ENCODE measurements at places on chromosomes 16 and 17.

DNA sequence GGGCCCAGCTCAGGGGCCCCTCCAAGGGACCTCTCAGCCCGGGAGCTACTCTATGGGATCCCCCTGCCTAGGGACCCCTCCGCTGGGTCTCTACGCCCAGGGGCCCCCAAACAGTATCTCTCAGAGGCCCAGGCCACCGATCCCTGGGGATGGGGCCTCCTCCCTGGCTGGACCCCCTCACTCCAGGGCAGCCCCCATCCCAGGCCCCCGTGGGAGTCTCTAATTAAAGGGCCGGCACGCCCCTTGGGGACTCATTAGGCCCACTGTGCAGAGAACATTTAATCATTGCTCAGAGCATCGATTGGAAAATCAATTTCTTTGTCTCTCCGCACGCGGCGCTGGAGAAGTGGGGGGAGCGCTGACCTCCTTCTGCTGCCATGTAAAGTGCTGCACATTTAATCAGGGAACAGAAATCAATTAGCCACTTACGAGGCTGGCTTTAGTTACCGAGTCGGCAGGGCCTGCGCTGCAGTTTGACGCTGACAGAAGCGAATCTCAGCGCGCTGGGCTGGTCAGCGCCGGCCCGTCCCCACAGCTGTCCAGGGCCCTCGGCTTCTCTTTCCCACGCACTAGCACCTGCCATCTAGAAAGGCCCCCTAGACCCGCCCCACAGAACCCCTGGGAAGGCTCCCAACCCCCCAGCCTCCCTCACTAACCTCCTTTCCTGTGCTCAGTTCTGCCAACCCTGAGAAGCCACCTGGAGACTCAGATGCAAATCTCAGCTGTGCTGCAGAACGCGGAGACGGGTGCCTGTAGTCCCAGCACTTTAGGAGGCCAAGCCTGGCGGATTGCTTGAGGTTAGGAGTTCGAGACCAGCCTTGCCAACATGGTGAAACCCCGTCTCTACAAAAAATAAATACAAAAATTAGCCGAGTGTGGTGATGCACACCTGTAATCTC is 20.2 kb upstream of the C1QL1 start:
- no peak for DNase-seq

GRCh38 chr17:77019893-77020379 is 120.8 kb upstream of the SEC14L1 start:
- DNase-seq: no peak

- no peak for DNase-seq
Observed at GRCh38 chr16:3029491-3030221, 5.8 kb downstream of the THOC6 start.

GRCh38 chr16:1335211-1335971 is 1.9 kb downstream of the BAIAP3 start:
- no peak for DNase-seq

DNA sequence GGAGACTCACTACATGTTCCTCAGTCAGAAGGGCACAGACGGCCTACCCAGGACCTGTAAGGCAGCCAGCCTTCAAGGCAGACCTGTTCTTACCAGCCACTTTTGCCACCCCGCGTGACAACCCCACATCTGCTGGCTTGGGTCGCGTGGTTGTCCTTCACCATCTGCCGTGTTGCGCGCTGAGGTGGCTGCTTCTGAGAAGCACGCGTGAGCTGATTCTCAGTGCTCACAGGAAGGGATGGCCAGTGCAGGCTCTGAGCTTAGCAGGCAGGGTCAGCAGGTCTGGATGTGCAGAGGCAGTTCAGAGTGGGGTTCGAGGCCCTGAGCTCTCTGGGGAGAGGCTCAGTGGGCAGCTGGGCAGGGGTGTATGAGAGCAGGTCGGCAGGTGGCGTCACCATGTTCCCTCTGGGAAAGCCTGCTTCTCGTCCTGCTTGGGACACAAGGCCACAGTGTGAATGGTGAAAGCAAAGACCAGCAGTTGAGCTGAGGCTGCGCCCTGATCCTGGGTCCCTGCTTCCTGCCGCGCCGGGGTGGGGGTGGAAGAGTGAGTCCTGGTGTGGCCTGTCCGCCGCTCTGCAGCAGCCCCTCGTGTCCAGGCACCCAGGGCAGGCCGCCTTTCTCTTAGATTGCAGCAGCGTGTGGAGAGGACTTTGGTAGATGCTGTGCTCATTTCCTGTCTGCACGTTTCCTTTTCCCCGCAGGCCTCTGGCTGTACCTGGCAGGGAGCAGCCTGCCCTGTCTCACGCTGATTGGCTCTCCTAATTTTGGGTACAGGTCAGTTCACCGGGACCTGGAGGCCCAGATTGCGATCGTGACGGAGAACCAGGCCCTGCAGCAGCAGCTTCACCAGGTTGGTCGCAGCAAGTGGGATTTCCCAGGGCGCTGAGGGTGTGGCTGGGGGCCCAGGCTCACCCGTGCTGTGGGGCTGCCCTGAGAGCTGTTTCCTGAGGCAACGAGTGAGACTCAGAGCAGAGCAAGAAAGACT is 36.0 kb downstream of the PGS1 start:
- DNase-seq: no peak

- DNase-seq: no peak
Observed at GRCh38 chr17:5354886-5355415, 64.5 kb downstream of the NUP88 start.

DNA sequence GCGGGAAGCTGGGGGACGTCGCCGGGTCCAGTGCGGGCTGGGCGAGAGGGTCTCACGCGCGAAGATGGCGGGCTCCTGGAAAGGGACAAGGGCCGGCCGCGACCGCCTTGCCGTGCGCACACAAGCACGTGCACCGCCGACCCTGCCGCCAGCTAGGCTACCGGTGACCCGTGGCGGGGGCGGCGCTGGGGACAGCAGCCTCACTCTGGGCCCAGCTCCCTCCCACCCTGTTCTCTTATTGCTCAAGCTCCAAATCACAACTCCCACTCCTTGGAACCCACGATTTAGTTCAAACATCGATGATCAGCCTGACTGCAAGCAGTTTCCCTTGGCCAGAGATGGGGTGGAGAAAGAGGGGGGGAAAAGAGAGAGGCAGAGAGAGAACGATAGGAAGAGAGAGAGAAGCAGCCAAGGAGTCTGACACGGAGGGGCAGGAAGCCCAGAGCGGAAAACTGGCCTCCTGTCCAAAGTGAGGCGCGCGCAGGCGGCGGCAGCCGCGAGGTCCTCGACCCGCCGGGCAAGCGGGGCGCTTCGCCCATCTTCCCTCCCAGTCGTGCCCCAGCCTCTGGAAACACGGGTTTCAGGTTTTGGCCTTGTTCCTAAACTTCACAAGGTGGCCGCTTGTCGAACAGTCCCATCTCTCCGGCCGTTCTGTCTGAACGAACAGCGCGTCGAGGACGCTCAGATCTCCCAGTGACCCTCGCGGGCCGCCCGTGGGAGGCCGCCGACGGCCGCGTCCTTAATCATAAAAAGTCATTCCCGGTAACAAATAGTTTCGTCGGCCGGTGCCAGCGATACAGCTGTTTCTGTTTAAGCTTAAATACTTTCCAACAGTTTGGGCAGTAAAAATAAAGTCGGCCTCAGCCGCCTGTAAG is 1.7 kb upstream of the CBX8 start:
- DNase-seq: no peak

GRCh38 chr16:76278980-76279379 is 1.8 kb downstream of the CNTNAP4 start:
- DNase-seq: no peak

DNA sequence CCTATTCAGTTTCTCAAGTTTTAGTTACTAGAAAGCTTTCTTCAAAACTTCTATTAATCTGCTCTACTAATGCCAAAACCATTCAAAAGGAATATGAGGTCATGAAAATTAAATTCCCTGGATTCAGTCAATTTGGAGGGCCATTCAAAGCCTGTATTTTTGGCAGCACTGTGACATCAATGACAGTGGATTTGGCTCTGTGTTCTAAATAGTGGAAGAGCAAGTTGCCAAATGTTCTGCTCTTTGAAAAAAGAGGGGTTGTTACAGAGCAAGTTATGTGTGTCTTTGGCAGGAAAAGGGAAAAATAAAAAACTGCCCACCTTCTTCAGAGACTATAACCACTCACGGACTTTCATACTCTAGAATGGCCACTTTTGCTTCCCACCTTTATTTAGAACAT is 3.2 kb upstream of the C16orf46 start:
- no peak for DNase-seq

DNA sequence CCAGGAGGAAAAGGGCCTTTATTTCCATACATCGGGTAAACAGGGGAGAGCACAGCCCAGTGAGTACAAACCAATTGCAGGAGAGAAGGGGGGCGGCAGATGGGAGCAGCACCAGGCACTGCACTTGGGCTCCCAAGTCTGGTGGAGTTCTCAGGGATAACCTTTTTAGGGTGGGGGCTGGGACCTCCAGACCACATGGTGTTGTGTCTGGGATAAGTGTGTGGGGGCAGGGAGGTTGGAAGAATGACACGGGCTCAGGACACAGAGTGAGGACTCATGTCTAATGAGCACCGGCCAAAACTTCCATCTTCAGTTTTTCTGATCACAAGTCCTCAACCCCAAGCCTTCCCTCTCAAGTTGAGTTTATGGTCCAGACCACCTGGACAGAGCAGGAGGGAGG is 30.6 kb downstream of the PIPOX start:
- DNase-seq: no peak

DNA sequence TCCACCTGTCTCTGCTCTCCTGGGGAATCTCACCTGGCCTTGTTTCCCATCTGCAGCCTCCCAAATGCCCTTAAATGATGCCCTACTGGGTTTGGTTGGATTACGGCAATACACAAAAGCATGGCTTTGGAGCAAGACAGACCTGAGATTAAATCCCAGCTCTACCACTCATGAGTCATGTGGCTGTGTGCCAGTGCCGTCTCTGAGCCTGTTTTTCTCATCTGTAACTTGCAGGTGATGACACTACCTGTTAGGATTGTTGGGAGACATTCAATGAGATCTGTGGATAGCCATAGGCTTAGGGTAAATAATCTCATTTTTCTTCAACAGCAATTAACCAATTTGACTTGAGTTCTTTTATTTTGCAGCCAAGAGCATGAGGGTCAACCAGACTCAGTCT is 240.3 kb downstream of the MAF start:
- no peak for DNase-seq

DNA sequence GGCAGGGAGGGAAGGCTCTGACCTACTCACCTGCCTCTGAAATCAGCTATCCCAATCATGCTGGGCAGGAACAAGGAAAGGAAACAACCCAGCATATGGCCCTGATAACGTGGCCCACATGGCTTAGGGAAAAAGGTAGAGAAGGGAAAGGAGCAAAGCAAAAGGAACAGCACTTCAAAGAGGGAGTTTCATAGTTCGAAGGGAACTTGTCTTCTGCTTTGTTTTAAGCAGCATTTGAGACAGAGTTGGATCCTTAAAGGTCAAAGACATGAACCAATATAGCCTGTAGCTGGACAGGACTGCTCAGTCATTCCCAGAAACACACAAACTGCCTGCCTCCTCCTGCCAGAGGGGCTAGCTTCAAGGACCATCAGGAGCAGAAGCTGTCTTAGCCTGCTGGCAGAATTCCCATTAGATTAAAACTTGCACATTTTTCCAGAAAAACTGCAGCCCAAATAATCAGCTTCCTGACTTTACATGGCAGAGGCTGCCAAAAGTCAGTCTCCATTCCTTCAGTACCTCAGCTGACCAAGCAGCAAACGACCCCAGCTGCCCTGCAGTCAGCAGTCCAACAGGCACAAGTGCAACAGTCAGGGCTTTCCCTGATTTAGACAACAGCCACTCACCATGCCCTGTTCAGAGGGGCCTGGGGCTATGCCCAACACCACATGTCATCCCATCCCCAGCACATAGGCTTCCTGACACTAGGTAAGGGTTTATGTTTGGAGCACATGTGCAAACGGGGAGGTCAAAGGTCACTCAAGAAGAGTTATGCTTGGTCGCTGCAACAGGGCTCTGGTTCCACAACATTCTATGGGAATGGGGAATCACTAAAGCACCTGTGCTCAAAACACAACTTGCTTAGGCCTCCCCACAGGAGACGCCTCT is 32.5 kb downstream of the RANBP10 start:
- DNase-seq: no peak

DNA sequence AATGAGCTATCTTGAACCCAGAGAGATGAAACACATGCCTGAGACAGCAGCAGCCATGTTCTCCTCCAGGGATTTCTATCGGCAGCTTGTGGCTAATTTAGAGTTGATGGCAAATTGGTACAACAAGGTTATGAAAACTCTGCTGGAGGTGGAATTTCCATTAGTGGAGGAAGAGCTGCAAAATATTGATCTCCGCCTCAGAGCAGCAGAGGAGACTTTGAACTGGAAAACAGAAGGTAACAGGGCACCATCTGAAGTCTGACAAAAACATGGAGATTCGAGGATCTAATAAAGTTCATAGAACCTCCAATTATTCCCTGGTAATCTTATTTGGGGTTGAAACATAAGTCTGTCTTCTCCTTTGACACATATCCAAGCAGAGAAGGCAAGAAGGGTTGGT is 52.8 kb downstream of the DNAH9 start:
- no peak for DNase-seq

DNA sequence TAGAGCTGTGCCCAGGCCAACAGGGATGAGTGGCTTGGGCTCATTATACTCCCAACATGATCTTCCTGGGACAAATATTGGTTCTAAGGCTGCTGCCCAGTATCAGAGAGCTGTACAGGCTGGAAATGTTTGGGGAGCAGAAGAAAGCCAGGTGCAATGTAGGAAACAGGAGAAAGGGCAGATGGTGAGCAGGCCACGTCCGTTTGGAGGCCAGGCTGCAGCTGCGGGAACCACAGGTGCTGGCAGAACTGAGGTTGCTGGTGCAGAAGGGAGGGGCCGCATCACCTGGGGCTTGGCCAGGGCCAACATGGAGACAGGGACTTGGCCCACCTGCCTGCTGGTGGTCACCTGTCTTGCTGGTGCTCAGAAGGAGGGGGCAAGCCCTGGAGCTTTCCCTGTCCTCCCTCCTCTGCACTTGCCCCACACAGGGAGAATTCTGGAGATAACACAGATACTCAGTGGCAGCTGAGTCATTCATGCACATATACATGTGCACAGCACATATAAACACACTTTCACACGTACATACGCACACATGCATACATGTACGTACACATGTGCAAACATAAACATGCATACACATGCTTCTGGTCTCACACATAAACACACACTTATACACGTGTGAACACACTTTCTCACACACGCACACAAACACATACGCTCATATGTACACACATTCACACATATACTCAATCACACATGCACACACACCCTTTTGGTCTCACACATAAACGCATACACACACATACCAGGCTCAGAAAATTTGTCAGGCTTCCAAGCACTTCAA is 67.7 kb downstream of the WSCD1 start:
- no peak for DNase-seq

DNA sequence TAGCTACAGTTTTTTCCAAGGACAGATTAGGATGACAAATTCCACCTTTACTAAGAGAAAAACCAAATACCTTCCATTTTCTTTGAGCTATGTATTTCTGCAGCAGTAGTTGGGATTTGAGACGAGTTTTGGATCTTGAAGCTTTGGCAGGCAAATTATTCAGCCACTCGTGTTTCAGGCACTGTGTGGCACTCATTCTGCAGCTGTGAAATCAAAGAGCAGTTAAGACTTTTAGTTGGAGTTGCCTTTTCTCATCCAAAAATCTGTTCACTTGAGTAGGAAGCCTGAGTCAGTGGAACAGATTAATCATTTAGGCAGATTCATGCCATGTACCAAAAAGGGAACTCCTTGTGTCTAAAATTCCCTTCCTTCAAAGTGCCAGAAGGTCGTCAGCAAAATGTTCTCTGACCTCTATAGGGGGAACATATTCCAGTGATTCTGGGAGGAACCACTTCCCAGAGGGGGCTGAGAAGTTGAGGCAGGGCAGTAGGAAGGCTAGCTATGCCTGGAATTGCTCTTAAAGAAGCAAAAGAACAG is 20.1 kb downstream of the ORC6 start:
- no peak for DNase-seq

Measured in thoracic aorta (tissue), 2 donors.